ENCODE measurements at places on chromosomes 4 and X.

- no peak for DNase-seq
Observed at GRCh38 chrX:97897998-97898397, 1014.3 kb downstream of the RPA4 start.

DNA sequence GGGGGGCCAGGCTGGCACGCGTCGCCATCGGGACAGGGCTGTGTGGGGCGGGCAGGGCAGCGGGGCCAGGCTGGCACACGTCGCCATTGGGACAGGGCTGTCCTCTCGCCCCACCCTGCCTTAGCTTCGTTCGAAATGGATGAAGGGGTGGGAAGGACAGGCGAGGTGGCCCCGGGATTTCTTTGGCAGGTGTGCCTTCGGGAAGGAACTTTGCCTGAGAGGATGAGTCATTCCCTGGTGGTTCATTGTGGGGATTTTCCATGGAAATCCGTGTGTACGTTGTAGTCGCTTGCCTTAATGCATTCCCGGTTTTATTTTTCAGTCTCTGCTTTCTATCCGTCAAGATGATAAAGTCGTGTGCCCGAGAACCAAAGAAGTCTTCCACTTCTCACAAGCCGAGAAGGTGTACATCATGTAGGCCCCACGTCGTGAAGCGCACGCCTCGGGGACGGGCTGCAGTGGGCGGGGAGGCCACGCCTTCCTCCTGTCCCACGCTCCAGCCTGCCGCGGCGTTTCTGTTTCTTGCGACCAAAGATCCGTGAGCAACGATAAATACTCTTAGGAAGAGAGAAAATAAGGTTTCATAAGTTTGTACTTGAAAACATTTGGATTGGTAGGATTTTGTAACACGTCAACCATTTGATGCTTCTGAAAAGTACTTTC is 8.1 kb upstream of the UVSSA start:
- no peak for DNase-seq

GRCh38 chrX:133645256-133645655 is 230.0 kb upstream of the GPC4 start:
- DNase-seq = no peak

DNA sequence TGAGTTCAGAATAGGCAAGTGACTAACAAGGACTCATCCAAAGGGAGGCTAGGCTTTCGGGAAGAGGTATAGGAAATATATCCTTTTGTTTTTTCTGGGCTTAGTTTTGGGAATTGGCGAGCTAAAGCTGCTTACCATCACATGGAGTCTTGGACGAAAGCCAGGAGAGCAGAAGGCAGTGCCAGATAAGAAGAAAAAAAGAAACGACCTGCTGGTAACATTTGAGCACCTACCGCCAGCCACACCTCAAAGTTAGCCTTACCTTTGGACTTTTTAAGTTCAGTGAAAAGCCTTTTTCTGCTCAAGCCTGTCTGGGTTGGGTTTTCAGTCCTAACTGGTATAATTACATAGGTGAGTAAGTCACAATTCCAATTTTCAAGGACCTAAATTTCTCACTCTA is 85.1 kb upstream of the LCORL start:
- no peak for DNase-seq

DNA sequence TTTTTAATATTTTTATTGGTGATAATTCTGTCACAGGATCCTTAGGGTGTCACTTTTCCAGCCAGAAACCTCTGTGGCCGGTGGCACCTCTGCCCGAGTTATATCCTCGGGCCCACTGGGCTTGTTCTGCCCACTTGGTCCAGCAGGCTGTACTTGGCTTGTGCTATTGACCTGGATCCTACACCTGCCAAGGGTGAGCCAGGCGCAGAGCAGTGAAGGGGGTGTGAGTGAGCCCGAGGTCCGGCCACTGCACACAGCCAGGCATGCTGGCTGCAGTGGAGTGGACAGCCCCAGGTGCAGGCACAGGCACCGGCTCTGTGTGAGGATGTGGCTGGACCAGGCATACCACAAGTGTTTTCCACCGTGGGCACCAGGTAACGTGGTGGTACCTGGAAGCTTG is 54.7 kb upstream of the NUDT6 start:
- DNase-seq = no peak

DNA sequence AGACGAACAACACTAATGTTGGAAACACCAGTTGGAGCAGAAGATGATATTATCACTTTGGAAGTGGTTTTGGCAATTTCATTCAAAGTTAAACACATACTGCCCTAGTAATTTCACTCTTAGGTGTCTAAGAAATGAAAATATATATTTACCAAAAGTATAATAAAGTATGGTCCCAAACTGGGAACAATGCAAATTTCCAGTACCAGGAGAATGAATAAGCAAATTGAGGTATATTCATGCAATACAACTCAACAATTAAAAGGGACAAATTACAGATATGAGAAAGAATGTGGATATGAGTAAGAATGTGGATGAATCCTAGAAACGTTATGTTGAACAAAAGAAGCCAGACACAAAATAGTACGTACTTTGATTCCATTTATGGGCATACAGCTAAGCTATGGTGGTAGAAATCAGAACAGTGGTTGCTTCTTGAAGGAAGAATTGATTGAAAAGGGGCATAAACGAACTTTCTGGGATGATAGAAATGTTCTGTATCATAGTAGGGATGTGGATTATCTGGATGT is 10.0 kb downstream of the ELMOD2 start:
- DNase-seq = no peak

- DNase-seq = no peak
Observed at GRCh38 chrX:1112321-1112720, 100.1 kb downstream of the CRLF2 start.

DNA sequence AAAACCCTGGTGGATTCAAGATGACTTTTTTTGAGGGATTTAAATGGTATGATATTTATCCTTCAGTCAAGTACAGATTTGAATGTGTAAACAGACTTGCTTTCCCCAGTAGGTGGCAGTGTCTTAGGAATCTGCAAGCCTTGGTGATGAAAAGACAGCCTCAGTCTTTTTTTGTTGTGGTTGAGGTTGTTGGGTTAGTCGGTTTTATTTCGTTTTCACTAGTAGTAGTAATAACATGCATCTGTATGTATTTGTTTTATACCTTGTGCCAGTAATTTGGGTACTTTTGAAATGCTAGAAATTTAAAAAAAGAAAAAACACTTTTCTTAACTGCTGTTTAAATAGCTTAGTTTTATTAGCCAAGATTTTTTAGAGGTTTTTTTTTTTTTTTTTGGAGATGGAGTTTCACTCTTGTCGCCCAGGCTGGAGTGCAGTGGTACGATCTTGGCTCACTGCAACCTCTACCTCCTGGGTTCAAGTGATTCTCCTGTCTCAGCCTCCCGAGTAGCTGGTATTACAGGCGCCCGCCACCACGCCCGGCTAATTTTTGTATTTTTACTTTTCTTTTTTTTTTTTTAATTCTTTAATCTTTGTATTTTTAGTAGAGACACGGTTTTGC is 39.2 kb downstream of the COPS4 start:
- peak; percentile 66 for DNase-seq

DNA sequence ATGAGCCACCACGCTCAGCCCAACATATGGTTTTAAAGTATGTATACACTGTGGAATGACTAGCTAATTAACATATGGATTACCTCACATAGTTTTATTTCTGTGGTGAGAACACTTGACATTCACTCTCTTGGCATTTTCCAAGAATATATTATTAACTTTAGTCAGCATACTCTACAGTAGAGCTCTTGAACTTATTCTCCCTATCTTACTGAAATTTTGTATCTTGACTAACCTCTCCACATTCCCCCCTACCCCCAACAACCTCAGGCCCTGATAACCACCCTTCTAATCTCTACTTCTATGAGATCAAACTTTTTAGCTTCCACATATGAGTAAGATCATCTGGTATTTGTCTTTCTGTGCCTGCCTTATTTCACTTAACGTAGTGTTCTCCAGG is 38.6 kb upstream of the AGA start:
- no peak for DNase-seq

DNA sequence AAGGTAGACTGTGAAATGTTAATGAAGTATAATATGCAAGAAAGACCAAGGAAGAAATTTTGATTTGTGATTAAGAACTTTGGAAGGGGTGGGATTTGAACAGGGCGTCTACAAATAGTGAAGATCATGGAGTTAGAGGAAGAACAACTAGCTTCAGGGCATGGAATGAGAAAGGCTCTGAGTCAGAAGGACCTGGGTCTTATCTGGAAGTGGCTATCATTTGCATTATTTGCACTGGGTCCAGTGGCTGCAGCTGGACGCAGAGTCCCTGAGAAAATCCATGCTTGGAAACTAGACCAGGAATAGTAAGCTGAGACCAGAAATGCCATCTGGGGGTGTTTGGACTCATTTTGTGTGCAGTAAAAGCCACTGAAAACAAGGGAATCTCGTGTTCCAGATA is 4.3 kb upstream of the LIMCH1 start:
- no peak for DNase-seq

DNA sequence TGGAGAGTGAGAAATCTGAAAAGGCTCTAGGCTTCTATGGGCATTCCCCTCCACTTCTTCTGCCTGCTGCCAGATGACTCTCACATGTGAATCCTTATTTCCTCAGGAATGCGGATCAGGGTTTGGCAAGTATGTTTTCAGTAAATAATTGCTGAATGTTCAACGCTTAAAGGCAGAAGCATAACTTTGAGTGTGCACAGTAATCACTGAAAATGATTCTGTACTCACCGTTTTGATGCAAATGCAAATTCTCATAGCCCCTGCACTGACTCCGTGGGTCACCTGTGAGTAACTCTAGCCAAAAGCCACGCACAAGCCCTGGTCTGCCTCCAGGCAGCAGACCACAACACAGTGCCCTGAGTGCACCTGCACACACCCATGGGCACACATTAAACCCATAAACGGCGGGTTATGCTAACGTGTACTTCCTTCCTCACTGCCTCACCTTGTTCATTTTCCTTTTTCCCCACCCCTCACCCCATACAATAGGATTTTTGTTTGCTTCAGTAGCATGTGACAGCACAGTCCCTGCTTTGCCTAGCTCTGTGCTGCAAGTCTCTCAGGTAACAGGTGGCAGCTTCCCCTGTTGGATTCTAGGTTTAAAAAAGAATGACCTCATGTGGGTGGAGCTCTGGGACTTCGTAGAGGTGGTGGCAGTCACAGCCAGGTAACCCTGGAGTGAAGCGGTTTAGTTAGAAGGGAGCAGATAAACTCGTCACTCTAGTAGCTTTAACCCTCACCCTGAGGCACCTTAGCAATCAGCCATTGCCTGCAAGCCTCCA is at the start of gene ARHGEF38:
Gene ARHGEF38 (plus strand): TSS at position 656 of the 782 bp plus-strand sequence. CDS start 146 bp downstream, outside the sequence.
- DNase-seq = no peak

DNA sequence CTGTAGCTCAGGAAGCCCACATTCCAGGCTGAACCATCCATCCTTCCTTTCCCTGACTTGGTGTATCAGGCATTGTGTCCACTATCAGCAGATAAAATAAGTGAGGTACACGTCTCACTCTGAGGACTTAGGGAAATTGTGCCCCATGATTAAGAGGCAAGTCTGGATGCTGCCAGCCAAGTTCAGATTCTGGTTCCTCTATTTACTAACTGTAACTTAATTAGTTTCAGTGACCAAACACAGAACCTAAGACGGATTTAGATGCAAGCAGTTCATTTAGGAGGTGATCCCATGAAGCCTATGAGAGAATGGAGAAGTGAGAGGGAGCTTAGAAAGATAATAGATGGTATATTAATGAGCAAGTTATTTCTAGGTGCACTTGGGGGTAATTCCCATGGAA is 56.6 kb upstream of the PACRGL start:
- no peak for DNase-seq

GRCh38 chr4:147682755-147683154 is 1.2 kb downstream of the PRMT9 start:
- DNase-seq = no peak

GRCh38 chr4:171334549-171334948 is 478.7 kb upstream of the GALNTL6 start:
- no peak for DNase-seq

DNA sequence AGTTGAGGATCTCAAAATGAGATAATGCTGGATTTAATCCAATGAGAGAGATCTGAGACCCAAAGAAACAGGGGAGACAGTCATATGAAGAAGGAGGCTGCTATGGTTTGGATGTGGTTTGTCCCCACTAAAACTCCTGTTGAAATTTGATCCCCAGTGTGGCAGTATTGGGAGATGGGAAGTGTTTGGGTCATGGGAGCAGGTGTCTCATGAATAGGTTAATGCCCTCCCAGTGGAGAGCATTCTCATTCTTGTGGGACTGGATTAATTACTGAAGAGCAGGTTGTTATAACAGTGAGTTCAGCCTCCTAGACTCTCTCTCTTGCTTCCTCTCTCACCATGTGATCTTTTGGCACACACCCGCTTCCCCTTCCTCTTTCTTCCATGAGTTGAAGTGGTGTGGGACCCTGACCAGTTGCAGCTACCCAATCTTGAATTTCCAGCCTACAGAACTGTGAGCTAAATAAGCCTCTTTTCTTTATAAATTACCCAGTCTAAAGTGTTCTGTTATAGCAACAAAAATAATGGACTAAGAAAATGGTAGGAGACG is 70.3 kb downstream of the PPEF2 start:
- DNase-seq = no peak

DNA sequence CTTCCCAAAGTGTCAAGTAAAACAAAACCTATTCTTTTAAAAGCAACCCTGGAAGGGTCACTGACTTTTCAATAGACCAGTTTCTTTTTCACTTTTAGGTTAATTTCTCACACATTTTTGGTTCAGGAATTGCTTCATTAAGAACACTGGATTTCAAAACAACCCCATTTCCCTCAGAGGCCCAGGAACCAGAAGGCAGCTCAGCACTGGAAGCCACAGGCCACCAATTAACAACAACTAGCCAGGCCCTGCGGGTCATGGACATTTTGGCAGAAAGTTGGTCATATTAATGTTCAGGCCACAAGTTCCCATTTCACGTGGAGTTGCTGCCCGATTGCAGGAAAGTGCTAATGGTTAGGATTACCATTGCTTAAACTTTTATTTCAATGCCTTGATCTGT is 39.8 kb downstream of the HAND2 start:
- no peak for DNase-seq

- no peak for DNase-seq
Observed at GRCh38 chrX:29487714-29488113, 727.6 kb upstream of the MAGEB2 start.

GRCh38 chr4:156765277-156765676 is 206.3 kb downstream of the PDGFC start:
- DNase-seq = no peak

Measured in amniotic stem cell (primary cell).